ENCODE measurements at places on chromosomes 13 and 19. TPM values are rescaled to one million over a fixed set of nuclear protein-coding genes. Genes with fewer than 3 reads are reported as not detected.

- H3K4me3 ChIP-seq = no peak overlapping the region
- peak; percentile 86 for DNase-seq
- peaks cover 21% of the 10 kb centered on the region for H3K4me1 ChIP-seq
- H3K36me3 ChIP-seq = peaks cover 57% of the 10 kb centered on the region
- H3K27me3 ChIP-seq = no peaks in the 10 kb centered on the region
These were observed 1.4 kb upstream of the CCDC97 start for GRCh38 chr19:41308450-41309179.

GRCh38 chr13:24176351-24177101 lies 16.0 kb downstream of the SPATA13 start:
- no peak overlapping the region for H3K4me3 ChIP-seq
- no peak overlapping the region for H3K27ac ChIP-seq
- no peaks in the 10 kb centered on the region for H3K27me3 ChIP-seq
- H3K36me3 ChIP-seq = no peaks in the 10 kb centered on the region

GRCh38 chr19:4967738-4968461 lies 1.0 kb upstream of the KDM4B start:
- H3K36me3 ChIP-seq = no peaks in the 10 kb centered on the region
- H3K4me3 ChIP-seq = peak overlapping the region; percentile 24
- no peak for DNase-seq
- H3K4me1 ChIP-seq = peaks cover 17% of the 10 kb centered on the region

DNA sequence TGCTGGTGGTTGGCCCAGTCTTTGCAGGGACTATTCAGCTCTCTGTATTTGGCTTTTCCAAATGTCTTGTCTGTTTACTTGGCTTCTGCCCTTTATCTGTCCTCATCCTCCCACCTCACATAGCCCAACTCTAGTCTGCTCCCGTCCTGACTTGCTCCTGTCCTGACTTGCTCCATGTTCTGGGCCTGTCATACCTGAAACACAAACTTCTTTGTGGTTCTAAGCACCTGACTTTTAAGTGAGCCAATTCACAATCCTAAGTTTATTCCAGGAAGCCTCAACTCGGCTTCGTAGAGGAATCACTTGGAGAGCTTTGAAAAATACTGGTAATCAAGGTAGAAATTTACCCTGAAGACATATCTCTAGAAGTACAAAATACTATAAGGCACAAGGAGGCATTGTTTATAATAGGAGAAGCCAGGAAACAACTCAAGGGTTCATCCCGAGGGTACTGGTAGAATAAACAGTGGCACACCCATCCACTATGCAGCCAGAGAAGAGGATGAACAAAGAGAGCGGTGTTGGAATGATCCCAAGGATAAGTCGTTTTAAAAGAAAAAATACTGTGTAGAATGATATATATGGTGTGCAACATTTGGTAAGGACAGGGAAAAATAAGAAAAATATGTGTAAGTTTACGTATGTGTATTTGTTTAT lies 284.5 kb downstream of the FGF14 start:
- no peak for DNase-seq
- no peaks in the 10 kb centered on the region for H3K27me3 ChIP-seq
- no peak overlapping the region for H3K4me3 ChIP-seq
- no peaks in the 10 kb centered on the region for H3K4me1 ChIP-seq

- DNase-seq = no peak
- no peak overlapping the region for H3K4me3 ChIP-seq
- no peaks in the 10 kb centered on the region for H3K4me1 ChIP-seq
- peaks cover 47% of the 10 kb centered on the region for H3K27me3 ChIP-seq
- no peak overlapping the region for H3K27ac ChIP-seq
These were observed 518 bp upstream of the PLPP2 start for GRCh38 chr19:291561-292280.

DNA sequence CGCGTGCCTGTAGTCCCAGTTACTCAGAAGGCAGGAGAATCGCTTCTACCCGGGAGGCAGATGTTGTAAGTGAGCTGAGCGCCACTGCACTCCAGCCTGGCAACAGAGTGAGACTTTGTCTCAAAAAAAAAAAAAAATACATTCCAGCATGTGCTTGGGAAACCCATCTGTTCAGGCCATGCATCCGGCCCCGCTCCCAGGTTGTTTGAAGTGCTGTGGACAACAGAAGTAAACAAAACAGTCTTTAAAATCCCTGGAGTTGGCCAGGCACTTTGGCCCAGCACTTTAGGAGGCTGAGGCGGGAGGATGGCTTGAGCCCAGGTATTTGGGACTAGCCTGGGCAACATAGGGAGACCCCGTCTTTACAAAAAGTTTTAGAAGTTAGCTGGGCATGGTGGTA lies 3.2 kb upstream of the PTPRS start:
- no peak overlapping the region for H3K4me3 ChIP-seq
- no peak for DNase-seq
- no peaks in the 10 kb centered on the region for H3K36me3 ChIP-seq
- peaks cover 21% of the 10 kb centered on the region for H3K27me3 ChIP-seq

- no peak overlapping the region for H3K4me3 ChIP-seq
- no peak for DNase-seq
- no peaks in the 10 kb centered on the region for H3K36me3 ChIP-seq
- H3K27ac ChIP-seq = no peak overlapping the region
- H3K27me3 ChIP-seq = peaks cover 6% of the 10 kb centered on the region
These were observed 16.2 kb upstream of the CPB2 start for GRCh38 chr13:46121033-46121432.

DNA sequence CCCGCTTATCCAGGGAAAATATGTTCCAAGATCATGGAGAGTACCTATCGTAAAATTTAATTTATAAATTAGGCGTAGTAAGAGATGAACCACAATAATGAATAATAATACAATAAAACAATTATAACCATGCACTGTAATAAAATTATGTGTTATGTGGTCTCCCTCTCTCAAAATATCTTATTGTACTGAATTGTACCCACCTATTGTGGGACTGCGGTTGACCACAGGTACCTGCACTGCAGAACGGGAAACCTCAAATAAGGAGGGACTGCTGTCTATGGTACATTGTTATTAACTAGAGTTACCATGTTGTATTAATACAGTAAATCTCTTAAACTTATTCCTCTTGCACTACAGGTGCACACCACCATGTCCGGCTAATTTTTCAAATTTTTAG lies 5.3 kb upstream of the KLK12 start:
- H3K4me3 ChIP-seq = no peak overlapping the region
- H3K27me3 ChIP-seq = no peaks in the 10 kb centered on the region
- no peak overlapping the region for H3K27ac ChIP-seq
- no peak for DNase-seq
- no peaks in the 10 kb centered on the region for H3K4me1 ChIP-seq

- H3K27me3 ChIP-seq = no peaks in the 10 kb centered on the region
- H3K27ac ChIP-seq = no peak overlapping the region
- H3K36me3 ChIP-seq = no peaks in the 10 kb centered on the region
- no peak for DNase-seq
- H3K4me3 ChIP-seq = no peak overlapping the region
These were observed 412.2 kb upstream of the KLHL1 start for GRCh38 chr13:70520275-70521036.

- no peaks in the 10 kb centered on the region for H3K27me3 ChIP-seq
- H3K27ac ChIP-seq = no peak overlapping the region
- no peak for DNase-seq
- no peak overlapping the region for H3K4me3 ChIP-seq
- H3K4me1 ChIP-seq = peaks cover 72% of the 10 kb centered on the region
These were observed 54.3 kb downstream of the GATAD2A start for GRCh38 chr19:19459707-19460251.

GRCh38 chr13:57992416-57992815 lies 360.9 kb downstream of the PCDH17 start:
- no peak for DNase-seq
- H3K4me1 ChIP-seq = no peaks in the 10 kb centered on the region
- no peak overlapping the region for H3K27ac ChIP-seq
- no peak overlapping the region for H3K4me3 ChIP-seq
- H3K27me3 ChIP-seq = no peaks in the 10 kb centered on the region

- peaks cover 63% of the 10 kb centered on the region for H3K36me3 ChIP-seq
- H3K27me3 ChIP-seq = no peaks in the 10 kb centered on the region
- H3K4me1 ChIP-seq = no peaks in the 10 kb centered on the region
- no peak for DNase-seq
- no peak overlapping the region for H3K4me3 ChIP-seq
- H3K27ac ChIP-seq = no peak overlapping the region
These were observed 11.2 kb downstream of the SLC1A5 start for GRCh38 chr19:46776927-46777911.

DNA sequence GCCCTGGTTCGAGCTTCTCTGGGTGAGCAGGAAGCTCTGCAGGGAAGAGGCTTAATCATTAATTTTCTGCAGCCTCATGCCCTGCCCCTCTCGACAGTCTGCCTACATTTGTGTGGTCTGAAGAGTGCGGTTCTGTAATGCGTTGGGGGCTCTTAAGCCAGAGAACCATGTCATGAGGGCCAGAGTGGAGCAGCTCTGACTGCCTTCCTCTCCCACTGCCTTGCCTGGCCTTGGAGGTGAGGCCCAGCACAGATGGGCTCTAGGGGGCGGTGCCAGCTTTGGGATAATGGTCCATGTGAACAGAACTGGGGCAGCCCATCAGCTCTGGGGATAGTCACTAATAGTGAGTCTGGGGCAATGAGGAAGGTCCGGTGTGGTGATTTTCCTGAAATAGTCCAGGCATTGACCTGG lies 5.7 kb downstream of the FGF9 start:
- H3K4me1 ChIP-seq = no peaks in the 10 kb centered on the region
- peaks cover 37% of the 10 kb centered on the region for H3K27me3 ChIP-seq
- H3K27ac ChIP-seq = peak overlapping the region; percentile 80
- DNase-seq = peak; percentile 64
- H3K36me3 ChIP-seq = peaks cover 4% of the 10 kb centered on the region

DNA sequence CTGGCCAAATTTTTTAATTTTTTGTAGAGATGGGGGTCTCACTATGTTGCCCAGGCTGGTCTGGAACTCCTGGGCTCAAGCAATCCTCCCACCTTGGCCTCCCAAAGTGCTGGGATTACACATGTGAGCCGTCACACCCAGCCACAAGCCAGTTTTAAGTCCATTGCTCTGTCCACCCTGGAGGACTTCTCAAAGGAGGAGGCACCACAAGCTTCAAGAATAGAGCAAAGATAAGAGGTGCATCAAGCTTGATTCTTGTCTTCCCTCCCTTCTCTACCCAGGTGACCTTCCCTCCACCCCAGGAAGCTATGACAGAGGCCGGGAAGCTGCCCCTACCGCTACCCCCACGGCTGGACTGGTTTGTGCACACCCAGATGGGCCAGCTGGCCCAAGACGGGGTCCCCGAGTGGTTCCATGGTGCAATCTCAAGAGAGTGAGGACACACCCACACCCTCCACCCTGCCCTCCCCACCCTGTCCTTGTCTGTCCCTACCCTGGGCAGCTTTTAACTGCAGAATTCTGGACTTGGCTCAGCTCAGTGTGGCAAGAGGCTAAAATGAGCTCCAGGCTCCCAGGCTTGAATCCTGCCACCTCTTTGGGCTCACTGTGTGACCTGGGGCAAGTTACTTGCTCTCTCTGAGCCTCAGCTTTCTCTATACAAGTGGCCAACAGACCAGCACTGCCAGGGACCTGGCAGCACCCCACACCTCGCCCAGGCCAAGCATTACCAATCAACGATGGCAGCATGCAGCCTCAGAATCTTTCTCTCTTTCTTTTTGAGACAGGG lies 5.2 kb downstream of the HSH2D start:
- no peak for DNase-seq
- H3K36me3 ChIP-seq = peaks cover 23% of the 10 kb centered on the region
- H3K27me3 ChIP-seq = no peaks in the 10 kb centered on the region
- no peak overlapping the region for H3K27ac ChIP-seq
- H3K4me1 ChIP-seq = no peaks in the 10 kb centered on the region
- H3K4me3 ChIP-seq = no peak overlapping the region

DNA sequence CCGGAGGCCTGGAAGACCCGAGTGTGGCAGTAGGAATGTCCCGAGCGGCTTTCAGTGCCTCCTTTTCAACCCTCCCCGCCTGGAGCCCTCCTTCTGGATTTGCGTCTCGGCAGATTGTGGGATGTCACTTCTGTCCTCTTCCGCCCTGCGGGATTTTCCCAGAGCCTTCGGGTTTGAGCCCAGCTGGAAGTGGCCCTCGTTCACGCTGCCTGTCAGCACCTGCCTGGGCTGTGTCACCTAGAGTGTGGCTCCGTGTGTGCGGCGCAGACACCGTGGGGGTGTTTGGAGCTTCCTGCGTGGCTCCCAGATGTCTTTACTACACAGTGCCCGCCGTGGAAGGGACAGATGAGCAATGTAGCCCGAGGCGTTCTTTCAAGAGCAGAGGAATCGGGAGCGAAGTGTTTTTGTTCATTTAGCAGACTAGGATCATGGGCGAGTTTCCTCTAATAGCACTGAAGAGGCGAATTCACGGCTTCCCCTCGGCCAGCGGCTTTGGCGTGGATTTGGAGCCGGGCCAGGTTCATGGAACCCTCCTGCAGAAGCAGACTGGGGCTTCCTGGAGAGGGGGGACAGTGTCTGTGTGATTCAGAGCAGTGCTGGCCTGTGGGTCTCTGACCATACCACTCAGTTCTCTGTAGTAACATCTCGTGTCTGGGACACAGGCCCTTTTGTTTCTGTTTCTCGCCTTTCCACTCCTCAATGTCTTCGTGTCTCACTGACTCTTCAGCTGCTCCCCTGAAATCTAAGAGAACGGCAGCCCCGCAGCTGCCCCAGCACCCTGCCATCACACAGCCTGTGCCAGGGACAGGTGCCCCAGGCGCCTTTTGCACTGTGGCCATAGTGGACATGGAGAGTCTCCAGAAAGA lies 68.0 kb downstream of the KDM4B start:
- no peak for DNase-seq
- peaks cover 42% of the 10 kb centered on the region for H3K36me3 ChIP-seq
- H3K4me3 ChIP-seq = no peak overlapping the region

DNA sequence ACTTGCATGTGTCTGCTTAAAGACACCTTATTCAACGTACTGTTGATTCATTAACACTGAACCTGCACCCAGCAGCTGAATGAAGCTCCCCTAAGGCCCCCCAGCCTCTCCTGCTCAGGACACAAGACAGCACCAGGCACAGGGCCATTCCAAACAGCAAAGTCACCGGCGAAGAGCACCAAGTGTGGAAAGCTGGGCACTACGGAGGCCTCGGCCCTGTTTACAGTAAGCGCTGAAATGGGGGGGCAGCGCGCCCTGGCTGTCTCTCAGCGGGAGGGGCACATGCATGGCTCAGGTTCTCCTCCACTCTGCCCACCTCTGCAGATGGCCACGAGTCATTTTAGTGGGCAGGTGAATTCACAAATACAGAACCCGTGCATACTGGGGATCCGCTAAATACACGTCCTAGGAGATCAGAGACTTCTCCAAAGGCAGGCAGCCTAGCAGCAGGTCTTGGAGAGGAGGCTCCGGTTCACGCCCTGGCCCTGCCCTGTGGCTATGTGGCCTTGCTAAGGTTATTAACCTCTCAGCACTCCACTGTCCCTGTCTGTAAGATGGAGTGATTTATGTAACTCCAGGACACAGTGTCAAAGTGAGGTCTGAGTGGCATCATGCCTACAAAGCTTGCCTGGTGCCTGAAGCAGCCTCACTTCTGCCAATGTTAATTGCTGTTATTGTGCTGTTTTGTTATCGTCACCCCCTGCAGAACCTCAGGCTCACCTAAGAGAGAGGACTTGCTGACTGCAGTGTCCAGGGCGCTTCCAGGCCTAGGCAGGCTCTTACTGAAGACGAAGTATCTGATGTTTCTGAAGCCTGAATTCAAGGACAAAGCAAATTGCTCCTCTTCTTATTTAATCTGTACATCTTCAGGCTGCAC lies 207.4 kb upstream of the SOX1 start:
- no peak for DNase-seq
- no peaks in the 10 kb centered on the region for H3K4me1 ChIP-seq
- H3K36me3 ChIP-seq = no peaks in the 10 kb centered on the region
- no peaks in the 10 kb centered on the region for H3K27me3 ChIP-seq
- no peak overlapping the region for H3K4me3 ChIP-seq

Gene FFAR1
- 1.8 TPM for polyA plus RNA-seq

Gene ZNF90
- 36.1 TPM for polyA plus RNA-seq

Gene SIGLEC7
- polyA plus RNA-seq = 1.8 TPM

Gene LDLR
- polyA plus RNA-seq = 35.8 TPM

Gene SIGLEC11
- polyA plus RNA-seq = 23.8 TPM

Gene SIGLEC12
- 5.1 TPM for polyA plus RNA-seq

Gene MBD3L2
- polyA plus RNA-seq = 0.33 TPM

Gene PGPEP1
- polyA plus RNA-seq = 77.2 TPM

All from large intestine (tissue), 12 donors.